ENCODE measurements at places on chromosomes 11 and 22.

DNA sequence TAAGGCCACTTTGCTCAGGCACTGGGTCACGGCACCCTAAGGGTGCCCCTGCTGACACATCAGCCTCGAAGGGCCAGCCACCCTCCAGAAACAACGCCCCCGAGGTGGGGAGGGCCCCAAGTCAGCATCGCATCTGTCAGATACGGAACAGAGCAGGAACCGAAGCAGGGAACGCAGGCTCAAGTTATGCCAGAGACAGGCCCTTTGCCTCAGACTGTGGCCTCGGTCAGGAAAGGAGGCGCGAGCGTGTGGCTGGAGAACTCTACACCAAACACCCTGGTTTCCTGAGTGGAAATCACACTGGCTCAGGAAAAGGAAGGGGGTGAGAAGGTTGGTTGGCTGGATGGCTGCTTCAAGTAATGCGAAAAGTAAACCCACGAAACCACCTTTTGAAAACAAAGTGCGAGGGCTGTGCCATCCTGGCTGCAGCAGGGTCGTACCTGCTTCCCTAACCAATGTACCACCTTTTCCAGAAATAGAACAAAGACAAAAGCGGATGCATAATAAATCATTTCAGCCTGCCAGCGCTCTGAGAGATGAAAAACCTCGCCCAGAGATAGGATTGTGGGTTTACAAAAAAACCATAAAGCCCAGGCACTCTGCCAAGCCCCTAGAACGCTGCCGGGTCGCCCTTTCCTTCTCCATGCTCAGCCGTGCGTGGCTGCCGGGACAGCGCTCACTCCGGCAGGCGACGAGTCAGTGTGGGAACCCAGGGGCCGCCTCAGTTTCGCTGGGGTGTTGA is 38.6 kb downstream of the TRMU start:
- DNase-seq, result no peak

DNA sequence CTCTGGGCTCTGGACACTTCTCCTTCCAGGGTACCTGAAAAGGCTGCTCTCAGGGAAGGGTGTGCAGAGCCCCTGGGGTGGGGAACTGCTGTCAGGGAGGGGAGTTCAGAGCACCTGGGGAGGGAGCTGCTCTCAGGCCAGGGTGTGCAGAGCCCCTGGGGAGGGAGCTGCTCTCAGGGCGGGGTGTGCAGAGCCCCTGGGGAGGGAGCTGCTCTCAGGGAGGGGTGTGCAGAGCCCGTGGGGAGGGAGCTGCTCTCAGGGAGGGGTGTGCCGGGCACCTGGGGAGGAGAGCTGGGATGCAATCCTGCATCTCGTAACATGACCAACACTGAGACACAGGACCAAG is 764.2 kb downstream of the BRD1 start:
- no peak for DNase-seq

DNA sequence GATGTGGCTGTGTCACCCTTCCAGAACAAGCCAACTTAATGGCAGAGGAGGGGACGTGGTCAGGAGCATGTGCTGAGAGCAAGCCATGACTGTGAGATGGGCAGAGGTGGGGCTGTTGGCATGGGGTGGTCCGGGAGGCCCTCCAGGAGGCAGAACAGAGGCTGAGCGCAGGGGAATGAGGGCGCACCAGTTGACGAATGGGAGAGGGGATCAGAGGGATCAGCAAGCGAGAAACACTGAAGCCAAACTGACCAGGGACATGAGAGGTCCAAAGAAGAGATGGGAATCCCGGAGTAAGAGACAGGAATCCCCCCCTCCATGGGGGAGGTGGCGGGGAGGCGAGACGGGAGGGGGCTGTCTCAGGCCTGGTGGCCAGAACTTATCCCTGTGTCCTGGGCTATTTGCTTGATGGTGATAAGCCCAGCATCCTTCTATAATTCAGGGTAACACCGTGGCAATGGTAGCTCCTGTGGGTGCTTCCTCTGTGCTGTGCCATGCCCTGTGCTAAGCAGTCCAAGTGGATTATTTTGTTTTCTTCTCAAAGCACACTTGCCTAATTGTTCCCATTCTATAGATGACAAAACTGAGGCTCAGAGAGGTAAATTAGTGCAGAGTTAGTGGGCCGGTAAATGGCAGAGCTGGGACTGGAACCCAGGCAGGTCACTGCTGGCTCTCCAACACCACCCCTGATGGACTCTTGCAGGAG is 83.4 kb upstream of the SHISAL1 start:
- DNase-seq, result no peak

DNA sequence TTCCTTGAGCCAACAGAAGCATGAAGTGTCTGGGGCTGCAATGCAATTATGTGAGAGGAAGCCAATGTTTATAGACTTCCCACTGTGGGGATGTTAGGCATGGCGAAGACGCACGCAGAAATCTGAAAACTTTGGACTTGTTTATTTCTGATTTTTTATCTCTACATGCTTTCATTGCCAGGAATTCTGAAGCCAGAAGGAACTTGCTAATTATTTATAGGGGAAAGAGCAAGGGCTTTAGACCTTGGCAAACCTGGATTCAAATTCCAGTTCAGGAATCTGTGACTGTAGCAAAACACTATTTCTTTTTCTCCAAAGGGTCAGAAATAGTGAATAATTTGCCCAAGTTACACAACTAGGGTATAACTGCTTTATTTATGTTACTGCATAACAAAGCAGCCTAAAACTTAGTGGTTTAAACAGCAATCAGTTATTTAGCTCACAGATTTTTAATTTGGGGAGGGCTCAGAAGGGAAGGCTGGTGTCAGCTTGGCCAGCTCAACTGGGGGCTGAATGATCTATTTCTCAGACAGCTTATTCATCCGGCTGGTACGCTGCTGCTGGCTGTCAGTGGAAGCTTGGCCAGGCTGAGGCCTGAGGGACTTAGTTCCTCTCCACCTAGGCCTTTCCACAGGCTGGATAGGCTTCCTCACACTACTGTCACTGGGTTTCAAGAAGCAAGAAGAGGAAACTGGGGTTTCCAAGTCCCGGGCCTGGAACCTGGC is 1.9 kb upstream of the OR6Q1 start:
- no peak for DNase-seq

- no peak for DNase-seq
These were observed 252.8 kb upstream of the PLET1 start for GRCh38 chr11:112513417-112513816.

- DNase-seq, result no peak
These were observed 18.2 kb upstream of the GRAMD4 start for GRCh38 chr22:46602025-46602424.

GRCh38 chr11:45482331-45482730 is 183.1 kb downstream of the CHST1 start:
- DNase-seq, result no peak

- no peak for DNase-seq
These were observed 111.8 kb downstream of the SNX19 start for GRCh38 chr11:130804306-130805076.

GRCh38 chr22:28137036-28137435 is 218.0 kb upstream of the PITPNB start:
- no peak for DNase-seq

DNA sequence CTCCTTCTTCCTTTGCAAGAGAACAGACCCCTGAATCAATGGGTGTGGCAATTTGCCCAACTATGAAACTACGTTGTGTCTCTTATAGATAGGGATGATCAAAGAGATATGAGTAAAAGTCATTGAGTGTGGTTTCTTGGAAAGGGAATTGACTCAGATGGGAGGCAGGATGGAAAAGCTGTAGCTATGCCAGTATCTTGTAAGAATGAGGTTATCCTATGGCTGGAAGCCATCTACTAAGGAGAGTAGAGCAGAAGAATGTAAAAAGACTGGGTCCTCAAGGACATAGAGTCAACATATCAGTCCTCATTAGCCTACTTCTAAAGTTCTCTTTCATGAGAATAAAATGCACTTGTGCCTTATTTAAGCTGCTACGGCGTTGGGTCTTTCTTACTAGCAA is 78.9 kb upstream of the POU2AF2 start:
- DNase-seq, result no peak

- peak; percentile 22 for DNase-seq
These were observed 199.9 kb downstream of the DSCAML1 start for GRCh38 chr11:117597071-117597470.

GRCh38 chr11:19597876-19598275 is 114.8 kb upstream of the NAV2 start:
- DNase-seq, result no peak

DNA sequence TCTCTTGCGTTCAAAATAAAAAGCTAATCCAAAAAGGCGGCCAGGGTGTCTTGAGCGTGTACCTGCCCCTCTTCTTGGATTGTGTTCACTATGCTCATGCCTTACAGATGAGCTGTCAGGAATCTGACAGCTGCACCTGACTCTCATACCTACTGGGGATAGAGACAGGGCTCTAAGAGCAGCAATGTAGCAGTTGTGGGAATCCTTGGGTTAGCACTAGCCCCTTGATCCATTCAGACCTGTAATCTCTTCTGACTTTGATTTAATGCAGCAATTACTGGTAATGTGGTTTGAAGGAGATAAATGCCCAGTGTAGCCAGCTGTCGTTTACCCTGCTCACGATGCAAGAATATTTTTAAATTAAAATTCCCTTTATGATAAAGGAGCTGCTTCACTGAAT is 145.8 kb downstream of the APOL5 start:
- no peak for DNase-seq

DNA sequence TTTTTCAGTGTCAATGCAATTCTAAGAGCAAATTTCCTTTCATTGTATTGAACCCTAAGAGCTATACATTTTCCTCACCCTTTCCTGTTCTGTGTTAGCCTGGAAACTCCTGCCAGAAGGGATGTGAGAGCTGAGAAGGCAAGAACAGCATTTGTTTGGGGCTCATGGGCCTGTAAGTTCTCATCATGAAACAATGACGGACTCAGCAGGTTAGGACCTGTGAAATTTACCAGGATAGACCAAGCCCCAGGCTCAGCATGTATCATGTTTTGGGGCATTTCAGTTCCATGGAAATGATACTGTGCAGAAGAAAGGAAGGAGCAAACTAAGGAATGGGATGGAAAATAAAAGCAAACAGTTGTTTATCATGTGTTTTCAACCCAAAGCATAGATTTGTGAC is 41.6 kb downstream of the NTM start:
- no peak for DNase-seq

DNA sequence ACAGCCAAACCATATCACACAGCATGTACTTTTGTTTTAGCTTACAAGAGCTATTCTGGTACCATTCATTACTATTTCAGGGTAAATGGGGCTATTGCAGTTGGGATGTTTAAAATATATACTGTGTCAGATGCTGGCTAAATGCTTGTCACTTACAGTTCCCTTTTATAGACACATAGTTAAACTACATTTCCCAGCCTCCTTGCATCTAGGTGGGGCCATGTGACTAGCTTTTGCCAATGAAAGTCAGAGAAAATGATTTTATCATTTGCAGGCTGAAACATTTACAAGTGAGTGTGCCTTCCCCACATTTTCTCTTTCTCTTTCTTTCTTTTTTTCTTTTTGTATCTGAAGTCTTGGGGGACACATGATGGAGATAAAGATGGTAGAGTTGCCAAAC is 7.8 kb upstream of the IFTAP start:
- DNase-seq, result no peak

GRCh38 chr11:63766531-63767235 is 1.9 kb downstream of the ZFTA start:
- DNase-seq, result no peak

DNA sequence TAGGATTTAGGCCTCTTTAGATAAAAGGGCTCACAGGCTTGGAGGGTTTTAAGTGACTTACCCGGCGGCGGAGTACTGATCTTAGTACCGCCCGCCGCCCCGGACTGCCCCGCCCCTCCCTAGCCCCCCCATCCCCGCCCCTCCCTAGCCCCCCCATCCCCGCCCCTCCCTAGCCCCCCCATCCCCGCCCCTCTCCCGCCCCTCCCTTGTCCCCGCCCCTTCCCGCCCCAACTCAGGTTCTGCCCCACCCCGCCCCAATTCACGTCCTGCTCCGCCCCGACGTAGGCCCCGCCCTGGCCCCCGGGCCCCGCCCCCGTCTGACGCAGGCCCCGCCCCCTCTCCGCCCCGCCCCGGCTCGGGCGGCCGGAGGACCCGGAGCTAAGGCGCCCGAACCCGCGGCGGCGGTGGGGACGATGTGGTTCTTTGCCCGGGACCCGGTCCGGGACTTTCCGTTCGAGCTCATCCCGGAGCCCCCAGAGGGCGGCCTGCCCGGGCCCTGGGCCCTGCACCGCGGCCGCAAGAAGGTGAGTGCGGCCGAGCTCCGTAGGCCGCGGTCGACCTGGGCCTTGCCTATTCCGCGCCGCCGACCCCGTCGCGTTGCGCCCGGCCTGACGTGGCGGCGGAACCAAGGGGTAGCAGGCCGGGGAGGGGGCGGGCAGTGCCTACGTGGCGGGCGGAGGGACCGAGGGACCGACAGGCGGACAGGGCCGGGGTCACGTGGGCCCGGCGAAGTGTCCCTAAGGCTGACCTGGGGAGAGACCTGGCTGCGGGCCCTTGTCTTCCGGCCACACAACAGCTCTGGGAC is at the start of gene SCYL1:
SCYL1 (plus strand) TSS at position 343 of the 805 bp plus-strand sequence; CDS start at position 414, 71 bp downstream.
- peak; percentile 78 for DNase-seq

DNA sequence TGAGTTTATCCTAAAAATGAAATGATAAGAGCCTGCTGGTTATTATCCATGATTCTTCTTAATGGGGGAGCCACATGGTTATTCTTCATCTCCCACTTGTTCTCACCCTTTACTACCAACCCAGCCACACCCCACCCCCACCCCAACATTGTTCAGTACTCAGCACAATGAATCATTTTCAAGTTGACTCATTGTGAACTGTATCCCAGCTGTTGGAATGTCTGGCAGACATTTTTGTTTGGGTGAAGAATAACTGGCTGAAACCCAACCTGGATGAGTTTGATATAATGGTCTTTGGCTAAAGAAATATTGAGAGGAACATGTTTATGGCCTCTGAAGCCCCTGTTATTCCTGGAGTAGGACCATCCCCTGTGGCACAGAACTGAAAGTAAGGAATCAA is 136.2 kb downstream of the ELP4 start:
- DNase-seq, result no peak

DNA sequence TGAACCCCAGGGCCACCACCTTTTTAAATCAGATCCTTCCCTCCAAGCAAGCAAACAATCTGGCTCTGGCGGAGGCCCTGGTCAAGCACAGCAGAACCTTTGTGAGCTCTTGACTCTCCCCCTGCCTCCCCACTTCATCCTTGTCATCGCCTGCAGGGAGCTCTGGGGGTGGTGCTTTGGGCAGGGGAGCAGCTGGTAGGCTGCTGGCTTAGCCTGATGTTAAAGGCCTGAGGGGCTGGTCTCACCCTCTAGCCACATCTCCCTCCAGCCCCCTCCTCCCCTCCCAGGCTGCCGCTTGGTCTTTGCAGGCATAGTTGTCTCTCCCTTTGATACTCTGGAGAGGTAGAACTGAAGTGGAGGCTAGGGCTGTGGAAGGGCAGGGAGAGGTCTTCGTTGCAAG is 50.9 kb downstream of the THAP12 start:
- no peak for DNase-seq

GRCh38 chr11:5476186-5476819 is 12.2 kb upstream of the OR52D1 start:
- peak; percentile 11 for DNase-seq

DNA sequence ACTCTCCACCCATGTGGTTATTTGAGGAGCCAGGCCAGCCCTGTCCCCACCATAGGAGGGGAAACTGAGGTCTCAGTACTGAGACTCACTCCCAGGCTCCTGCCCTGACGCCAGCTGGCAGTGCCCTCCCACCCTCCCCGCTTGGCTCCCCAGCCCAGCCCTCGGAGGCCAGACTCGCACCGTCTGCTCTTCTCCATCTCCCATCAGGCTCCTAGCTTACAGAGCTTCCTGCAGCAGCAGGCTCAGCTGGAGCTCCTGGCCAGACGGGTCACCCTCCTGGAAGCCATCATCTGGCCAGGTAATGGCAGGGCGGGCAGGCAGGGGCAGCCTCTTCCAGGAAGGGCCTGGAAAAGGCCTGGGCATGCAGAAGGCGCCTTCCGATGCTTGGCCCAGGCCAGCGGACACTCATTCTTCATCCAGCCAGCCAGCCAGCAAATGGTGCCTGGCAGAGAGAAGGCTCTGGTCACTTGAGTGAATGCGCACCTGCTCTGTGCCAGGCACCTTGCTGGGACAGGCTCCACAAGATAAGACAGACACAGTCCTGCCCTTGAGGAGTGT is 12.6 kb downstream of the RHBDD3 start:
- no peak for DNase-seq
